ENCODE measurements at places on chromosomes 4 and X. TPM values are rescaled to one million over a fixed set of nuclear protein-coding genes. Genes with fewer than 3 reads are reported as not detected.

BMP3 gene
- total RNA-seq = not detected

CXorf49 gene
- not detected for total RNA-seq

CNGA1 gene
- not detected for total RNA-seq

KLHL8 gene
- total RNA-seq = 6.3 TPM

PNMA6A gene
- total RNA-seq = 0.38 TPM

TGIF2LX gene
- not detected for total RNA-seq

XAGE1B gene
- not detected for total RNA-seq

IL2RG gene
- total RNA-seq = 213 TPM

GRCh38 chr4:109592367-109592766 is 32.3 kb downstream of the MCUB start:
- no peak overlapping the region for H3K4me3 ChIP-seq
- no peak for DNase-seq
- H3K36me3 ChIP-seq = peaks cover 5% of the 10 kb centered on the region
- H3K27ac ChIP-seq = no peak overlapping the region

GRCh38 chr4:91280551-91281290 is 1023.0 kb upstream of the GRID2 start:
- H3K27me3 ChIP-seq = no peaks in the 10 kb centered on the region
- no peaks in the 10 kb centered on the region for H3K36me3 ChIP-seq
- H3K4me3 ChIP-seq = no peak overlapping the region
- no peak overlapping the region for H3K27ac ChIP-seq
- DNase-seq = no peak

- peaks cover 6% of the 10 kb centered on the region for H3K4me1 ChIP-seq
- peak overlapping the region; percentile 69 for H3K4me3 ChIP-seq
- no peaks in the 10 kb centered on the region for H3K27me3 ChIP-seq
Observed at GRCh38 chrX:80810365-80810978, 795 bp upstream of the BRWD3 start.

GRCh38 chr4:86497131-86497530 is 97.0 kb upstream of the PTPN13 start:
- DNase-seq = no peak
- H3K27ac ChIP-seq = no peak overlapping the region
- no peaks in the 10 kb centered on the region for H3K36me3 ChIP-seq
- no peaks in the 10 kb centered on the region for H3K4me1 ChIP-seq

- H3K4me3 ChIP-seq = no peak overlapping the region
- DNase-seq = no peak
- no peaks in the 10 kb centered on the region for H3K36me3 ChIP-seq
Observed at GRCh38 chrX:138345801-138346200, 365.7 kb downstream of the FGF13 start.

DNA sequence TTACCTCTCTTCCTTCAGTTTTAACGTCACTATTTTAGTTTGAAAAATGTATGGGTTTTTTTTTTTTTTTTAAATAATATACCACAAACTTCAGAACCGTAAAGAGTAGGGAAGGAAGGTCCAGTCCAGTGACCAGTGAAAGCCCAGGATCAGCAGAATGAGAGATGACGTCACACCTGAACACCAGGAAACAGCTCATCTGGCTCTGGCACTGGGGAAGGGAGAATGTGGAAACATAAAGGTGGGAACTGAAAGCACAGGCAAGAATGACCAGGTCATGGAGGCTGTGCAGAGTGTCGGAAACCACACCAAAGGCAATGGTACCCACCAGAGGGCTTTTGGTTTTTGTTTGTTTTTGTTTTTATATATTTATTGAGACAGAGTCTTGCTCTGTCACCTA is 141.2 kb downstream of the DHX15 start:
- H3K4me1 ChIP-seq = no peaks in the 10 kb centered on the region
- no peak for DNase-seq
- no peak overlapping the region for H3K4me3 ChIP-seq
- no peaks in the 10 kb centered on the region for H3K27me3 ChIP-seq

DNA sequence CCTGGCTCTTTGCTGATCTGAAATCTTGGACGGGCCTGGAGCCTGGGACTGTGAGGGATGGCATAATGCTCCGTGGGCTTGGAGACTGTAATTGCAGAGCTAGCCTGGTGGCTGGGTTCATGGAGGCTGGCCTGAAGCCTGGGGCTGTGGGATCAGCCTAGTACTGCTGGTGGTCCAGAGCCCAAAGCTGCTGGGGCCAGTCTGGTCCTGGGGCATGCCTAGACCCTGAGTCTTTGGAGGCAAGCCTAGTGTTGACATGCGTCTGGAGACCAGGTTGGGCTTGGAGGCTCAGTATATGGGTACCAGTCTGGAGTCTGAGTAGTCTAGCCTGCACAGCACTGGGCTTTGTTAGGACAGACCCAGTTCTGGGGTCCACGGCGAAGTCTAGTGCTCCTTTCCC is 172.0 kb upstream of the ZC4H2 start:
- no peak overlapping the region for H3K4me3 ChIP-seq
- no peaks in the 10 kb centered on the region for H3K27me3 ChIP-seq
- no peak overlapping the region for H3K27ac ChIP-seq

- H3K36me3 ChIP-seq = no peaks in the 10 kb centered on the region
- no peak overlapping the region for H3K27ac ChIP-seq
- H3K4me1 ChIP-seq = no peaks in the 10 kb centered on the region
- H3K4me3 ChIP-seq = no peak overlapping the region
- no peaks in the 10 kb centered on the region for H3K27me3 ChIP-seq
Observed at GRCh38 chr4:95466791-95467190, 82.0 kb downstream of the UNC5C start.

- H3K36me3 ChIP-seq = no peaks in the 10 kb centered on the region
- H3K27me3 ChIP-seq = no peaks in the 10 kb centered on the region
- no peak overlapping the region for H3K27ac ChIP-seq
- no peaks in the 10 kb centered on the region for H3K4me1 ChIP-seq
Observed at GRCh38 chr4:184120549-184121127, 97.0 kb downstream of the ENPP6 start.

- H3K27me3 ChIP-seq = no peaks in the 10 kb centered on the region
- no peak overlapping the region for H3K4me3 ChIP-seq
- H3K27ac ChIP-seq = no peak overlapping the region
- H3K36me3 ChIP-seq = no peaks in the 10 kb centered on the region
Observed at GRCh38 chr4:166153548-166153947, 280.5 kb downstream of the TLL1 start.

GRCh38 chr4:113982181-113982580 is 2.7 kb upstream of the ARSJ start:
- no peak overlapping the region for H3K27ac ChIP-seq
- peaks cover 16% of the 10 kb centered on the region for H3K27me3 ChIP-seq
- DNase-seq = no peak

- H3K4me3 ChIP-seq = no peak overlapping the region
- H3K27ac ChIP-seq = no peak overlapping the region
- peaks cover 38% of the 10 kb centered on the region for H3K27me3 ChIP-seq
- H3K36me3 ChIP-seq = no peaks in the 10 kb centered on the region
- DNase-seq = no peak
Observed at GRCh38 chr4:20255251-20255586, 3.5 kb downstream of the SLIT2 start.

- no peaks in the 10 kb centered on the region for H3K27me3 ChIP-seq
- peaks cover 25% of the 10 kb centered on the region for H3K4me1 ChIP-seq
- no peak for DNase-seq
- peak overlapping the region; percentile 89 for H3K27ac ChIP-seq
- H3K4me3 ChIP-seq = peak overlapping the region; percentile 40
- H3K36me3 ChIP-seq = no peaks in the 10 kb centered on the region
Observed at GRCh38 chr4:26885912-26886274, 25.3 kb downstream of the STIM2 start.

GRCh38 chr4:6851962-6852361 is 57.7 kb upstream of the TBC1D14 start:
- H3K27me3 ChIP-seq = no peaks in the 10 kb centered on the region
- H3K4me3 ChIP-seq = no peak overlapping the region
- H3K36me3 ChIP-seq = peaks cover 18% of the 10 kb centered on the region
- DNase-seq = no peak
- no peak overlapping the region for H3K27ac ChIP-seq

DNA sequence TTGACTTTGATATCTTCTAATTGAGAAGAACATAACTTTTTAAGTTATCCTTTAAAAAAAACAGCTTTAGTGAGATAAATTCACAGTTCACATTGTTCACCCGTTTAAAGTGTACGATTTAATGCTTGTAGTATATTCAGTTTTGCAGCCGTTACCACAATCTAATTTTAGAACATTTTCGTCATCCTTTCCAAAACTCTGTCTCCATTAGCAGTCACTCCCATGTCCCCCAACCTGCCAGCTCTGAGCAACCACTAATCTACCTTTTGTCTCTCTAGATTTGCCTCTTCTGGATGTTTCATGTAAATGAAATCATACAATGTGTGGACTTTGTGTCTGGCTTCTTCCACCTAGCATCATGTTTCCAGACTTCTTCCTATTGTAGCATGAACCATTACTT is 38.6 kb downstream of the CLCN4 start:
- no peak overlapping the region for H3K4me3 ChIP-seq
- DNase-seq = no peak
- H3K27ac ChIP-seq = no peak overlapping the region
- no peaks in the 10 kb centered on the region for H3K27me3 ChIP-seq
- H3K36me3 ChIP-seq = no peaks in the 10 kb centered on the region

GRCh38 chr4:74631338-74631737 is 163.0 kb downstream of the BTC start:
- H3K27ac ChIP-seq = no peak overlapping the region
- DNase-seq = no peak
- no peak overlapping the region for H3K4me3 ChIP-seq
- H3K27me3 ChIP-seq = no peaks in the 10 kb centered on the region
- no peaks in the 10 kb centered on the region for H3K36me3 ChIP-seq
- peaks cover 2% of the 10 kb centered on the region for H3K4me1 ChIP-seq
